Renal cortical epithelial cell (primary cell): ENCODE measurements at places on chromosomes 16 and 17.

- DNase-seq = peak; percentile 23
Measured at GRCh38 chr17:7586673-7587419, 3.0 kb downstream of the SOX15 start.

- DNase-seq = peak; percentile 67
Measured at GRCh38 chr17:4412933-4413831, 20.6 kb upstream of the SPNS3 start.

DNA sequence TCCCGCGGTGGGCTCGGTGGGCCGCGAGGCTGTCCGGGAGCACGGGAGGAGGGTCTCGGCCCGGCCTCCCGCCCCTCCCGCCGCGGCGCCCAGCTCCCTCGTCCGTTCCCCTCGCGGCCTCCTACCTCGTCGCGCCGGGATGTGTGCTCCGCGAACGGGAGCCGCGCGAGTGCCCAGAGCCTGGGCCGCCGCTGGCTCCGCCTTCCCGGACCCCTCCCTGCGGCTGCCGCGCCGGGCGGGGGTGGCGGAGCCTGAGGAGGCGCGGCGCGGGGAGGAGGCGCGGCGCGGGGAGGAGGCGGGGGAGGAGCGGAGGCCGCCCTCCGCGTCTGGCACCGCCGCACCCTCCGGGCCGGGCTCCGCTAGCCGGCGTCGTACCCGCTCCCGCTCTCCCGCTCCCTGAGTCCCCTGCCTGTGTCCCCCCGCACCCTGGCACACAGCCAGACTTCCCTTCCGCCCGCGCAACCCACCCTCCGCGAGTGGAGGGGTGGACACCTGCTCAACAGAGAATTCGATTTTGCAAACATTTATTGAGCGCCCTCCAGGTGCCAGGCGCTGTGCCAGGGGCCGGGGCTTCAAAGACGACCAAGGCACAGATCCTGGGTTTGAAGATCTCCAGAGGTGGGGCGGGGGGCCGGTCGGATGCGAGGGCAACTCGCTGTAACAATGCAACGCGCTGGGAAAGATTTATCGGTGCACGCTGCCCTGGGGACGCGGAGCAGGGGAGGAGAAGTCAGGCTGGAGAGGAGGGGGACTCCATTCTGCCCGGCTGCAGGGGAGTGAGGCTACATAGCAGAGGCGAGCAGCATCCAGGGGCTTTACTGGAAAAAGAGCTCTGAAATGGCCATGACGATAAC, at the start of gene MPP3:
TSS of gene MPP3 (minus strand) at position 171 of the 854 bp plus-strand sequence. CDS start 1,240 bp downstream, outside the sequence.
- peak; percentile 10 for DNase-seq

DNA sequence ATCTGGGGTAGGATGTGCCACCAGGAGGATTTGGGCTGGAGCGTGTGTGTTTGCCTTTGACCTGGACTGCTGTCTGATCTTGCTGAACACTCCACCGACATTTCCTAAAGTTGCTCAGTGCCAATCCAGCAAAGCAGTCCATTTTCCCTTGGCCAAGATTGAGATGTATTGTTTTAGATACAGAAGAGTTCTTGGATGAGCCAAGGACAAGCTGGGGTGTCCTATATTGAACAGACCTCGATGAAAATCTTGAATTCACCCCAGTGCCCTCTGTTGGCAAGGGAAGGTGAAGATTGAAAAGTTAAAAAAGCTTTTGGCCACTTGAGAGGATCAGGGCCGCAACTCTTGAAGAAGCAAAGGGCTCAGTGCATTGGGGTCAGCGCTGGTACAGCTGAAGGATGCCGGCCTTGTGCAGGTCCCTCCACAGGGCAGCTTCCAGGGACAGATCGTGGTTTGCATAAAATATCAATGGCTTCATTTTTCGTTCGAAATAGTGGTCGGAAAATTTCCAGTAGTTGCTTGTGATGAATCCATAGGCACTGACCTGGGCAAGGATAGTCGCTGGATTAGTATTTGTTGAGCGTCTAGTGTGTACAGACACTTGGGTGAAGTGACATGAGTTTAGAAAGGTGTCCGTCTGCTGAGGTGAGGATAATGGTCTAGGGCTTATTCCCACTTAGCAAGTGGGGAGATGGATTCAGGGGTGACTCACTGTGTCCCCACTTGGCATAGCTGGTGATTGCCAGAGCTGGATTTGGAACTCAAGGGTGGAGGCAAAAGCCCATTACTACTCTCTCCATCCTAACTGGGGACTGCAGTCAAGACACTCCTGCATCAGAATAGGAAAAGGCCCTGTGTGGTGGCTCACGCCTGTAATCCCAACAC, 19.7 kb downstream of the ST6GALNAC2 start:
- DNase-seq = no peak

- DNase-seq = no peak
Measured at GRCh38 chr17:72952220-72952619, 140.3 kb downstream of the SLC39A11 start.

GRCh38 chr16:89860747-89861304, 12.6 kb upstream of the TCF25 start:
- DNase-seq = no peak

GRCh38 chr17:62931101-62931500, 34.9 kb upstream of the TANC2 start:
- DNase-seq = peak; percentile 19

GRCh38 chr16:72388007-72388406, 216.1 kb upstream of the PMFBP1 start:
- DNase-seq = no peak

DNA sequence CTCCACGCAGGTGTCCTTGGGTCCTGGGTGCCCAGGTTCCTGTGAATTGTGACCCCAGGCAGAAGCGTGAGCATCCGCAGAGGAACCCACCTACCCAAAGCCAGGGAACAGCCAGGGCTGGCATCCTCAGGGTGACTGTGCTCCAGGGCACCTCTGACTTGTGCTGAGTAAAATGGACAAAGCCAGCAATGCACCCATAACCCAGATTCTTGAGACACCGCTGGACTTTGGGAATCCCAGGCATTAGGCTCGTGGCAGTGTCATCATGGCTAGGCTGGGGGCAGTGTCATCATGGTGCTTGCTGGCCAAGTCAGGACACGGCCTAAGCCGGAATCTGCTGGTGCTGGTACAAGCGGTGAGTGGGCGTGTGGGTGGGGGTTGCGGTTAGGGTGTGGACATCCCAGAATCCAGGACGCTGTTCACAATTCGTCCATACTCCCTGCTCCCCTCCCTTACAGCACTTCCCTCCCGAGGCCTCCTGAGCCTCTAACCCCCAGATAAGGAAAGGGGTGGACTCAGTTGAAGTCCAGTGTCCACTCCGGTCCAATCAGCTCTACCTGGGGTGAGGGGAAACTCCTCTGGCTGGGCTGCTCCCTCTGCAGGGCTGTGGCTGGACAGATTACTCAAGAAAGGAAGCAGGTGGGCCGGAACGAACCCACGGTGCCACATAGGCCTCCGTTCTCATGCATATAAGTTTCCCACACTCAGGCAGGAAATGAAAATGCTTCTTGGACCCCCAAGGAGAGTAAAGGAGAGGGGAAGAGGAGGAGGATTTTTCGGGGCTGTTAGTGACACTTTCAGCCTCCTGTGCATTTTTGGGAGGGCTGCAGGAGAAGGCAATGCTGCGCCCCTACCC, 138.9 kb downstream of the SEC14L1 start:
- peak; percentile 67 for DNase-seq

GRCh38 chr16:85385463-85386331, 227.4 kb upstream of the GSE1 start:
- no peak for DNase-seq

GRCh38 chr17:18258356-18259038, at the start of gene FLII:
Gene FLII, minus strand, starts transcription at chr17:18258738. Its CDS starts 48 bp downstream, at chr17:18258690.
- DNase-seq = no peak

GRCh38 chr16:55487048-55487803, 8.2 kb downstream of the MMP2 start:
- no peak for DNase-seq

DNA sequence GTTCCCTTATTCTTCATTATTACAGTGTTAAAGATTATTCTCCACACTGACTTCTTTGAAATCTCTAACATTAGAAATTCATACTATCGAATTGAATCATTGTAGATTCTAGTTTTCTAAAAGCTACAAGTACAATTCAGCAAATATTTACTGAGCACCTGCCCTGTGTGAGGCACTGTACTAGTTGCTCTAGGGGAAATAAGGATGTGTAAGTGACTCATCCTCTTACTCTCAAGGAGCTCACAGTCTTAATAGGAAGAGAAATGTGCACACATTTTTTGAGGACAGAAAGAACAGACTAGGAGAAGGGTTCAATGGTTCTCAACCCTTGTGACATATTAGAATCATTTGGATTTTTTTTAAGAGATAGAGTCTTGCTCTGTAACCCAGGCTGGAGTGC, 7.7 kb upstream of the SLFN12L start:
- DNase-seq = no peak

GRCh38 chr16:88403794-88404581, 21.2 kb downstream of the ZNF469 start:
- peak; percentile 1 for DNase-seq

GRCh38 chr16:81808933-81809480, 29.9 kb downstream of the PLCG2 start:
- DNase-seq = no peak

DNA sequence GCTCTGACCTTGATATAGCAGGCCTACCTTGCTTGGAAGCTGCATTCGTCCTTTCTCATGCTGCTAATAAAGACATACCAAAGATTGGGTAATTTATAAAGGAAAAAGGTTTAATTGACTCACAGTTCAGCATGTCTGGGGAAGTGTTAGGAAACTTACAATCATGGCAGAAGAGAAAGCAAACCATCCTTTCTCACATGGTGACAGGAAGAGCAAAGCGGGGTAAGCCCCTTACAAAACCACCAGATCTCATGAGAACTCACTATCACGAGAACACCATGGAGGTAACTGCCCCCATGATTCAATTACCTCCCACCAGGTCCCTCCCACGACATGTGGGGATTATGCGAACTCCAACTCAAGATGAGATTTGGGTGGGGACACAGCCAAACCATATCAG, 6.0 kb upstream of the MAPT start:
- DNase-seq = no peak

GRCh38 chr16:85750827-85751697, at the start of gene C16orf74:
Gene C16orf74, minus strand, starts transcription at chr16:85751096. Its CDS starts 15,879 bp downstream, at chr16:85735217.
- DNase-seq = no peak

DNA sequence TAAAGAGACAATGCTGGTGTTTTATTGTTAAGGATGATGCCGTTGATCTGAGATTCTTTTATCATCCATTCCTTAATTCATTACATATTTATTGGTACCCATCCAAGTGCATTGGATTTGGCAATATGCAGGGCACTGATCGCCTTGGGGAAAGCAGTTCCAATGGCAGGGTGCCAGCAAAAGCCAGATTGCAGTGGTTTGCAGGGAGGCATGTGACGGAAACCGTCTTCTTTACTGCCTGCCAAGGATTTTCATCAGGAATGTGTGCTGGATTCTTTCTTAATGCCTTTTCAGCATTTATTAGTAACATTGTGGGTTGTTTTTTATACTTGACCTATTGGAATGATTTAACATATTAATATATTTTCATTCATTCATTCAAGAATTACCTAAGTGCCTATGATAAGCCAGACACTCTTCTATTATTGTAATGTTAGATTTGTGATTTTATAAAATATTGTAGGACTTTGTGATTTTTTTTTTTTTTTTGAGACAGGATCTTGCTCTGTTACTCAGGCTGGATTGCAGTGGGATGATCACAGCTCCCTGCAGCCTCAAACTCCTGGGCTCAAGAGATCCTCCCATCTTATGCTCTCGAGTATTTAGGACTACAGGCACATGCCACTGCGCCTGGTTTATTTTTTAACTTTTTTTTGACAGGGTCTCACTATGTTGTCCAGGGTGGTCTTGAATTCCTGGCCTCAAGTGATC, 93.4 kb upstream of the TNRC6A start:
- DNase-seq = peak; percentile 97

DNA sequence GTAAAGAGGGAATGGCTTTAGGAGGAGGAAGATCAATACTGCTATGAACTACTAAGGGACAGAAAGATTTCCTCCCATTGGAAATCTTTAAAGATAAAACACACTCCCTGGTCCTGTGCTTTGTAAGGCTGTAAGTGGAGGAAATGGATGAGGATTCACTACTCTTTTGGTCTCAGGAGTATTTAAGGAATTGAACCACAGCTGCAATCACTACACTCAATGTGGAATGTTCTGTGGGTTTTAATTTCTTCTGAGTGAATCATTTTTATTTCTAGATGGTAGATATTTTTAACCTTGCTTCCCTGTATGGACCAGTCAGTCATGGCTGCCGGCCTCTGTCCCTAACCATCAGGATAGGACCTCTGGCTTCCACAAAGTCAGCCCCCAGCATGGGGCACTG, 65.6 kb downstream of the SDR42E1 start:
- DNase-seq = no peak

DNA sequence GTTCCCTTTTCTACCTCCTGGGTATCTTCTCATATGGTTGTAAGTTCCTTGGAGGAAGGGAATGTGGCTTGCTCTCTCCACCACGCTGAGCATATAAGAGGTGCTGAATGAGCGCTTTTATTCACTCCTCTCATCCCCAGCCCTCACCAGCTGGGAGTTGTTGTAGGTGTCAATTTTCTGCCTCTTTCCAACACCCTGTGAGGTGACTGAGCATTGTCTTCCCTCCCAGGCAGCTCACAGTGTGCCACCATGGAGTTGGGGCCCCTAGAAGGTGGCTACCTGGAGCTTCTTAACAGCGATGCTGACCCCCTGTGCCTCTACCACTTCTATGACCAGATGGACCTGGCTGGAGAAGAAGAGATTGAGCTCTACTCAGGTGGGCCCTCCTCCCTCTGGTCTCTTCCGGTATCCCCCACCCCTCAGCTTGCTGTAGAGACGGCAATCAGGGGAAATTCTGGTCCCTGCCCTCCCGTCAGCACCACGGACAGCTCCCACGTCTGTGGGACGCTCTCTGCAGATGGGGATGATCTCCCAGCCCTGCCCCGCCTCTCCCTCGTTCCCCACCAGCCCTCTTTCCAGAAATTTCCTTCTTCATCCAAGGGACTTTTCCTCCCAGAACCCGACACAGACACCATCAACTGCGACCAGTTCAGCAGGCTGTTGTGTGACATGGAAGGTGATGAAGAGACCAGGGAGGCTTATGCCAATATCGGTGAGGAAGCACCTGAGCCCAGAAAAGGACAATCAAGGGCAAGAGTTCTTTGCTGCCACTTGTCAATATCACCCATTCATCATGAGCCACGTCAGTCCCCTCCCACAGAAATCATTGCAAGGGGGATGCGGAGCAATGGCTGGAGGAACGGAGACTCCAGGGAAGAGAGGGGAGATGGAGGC, 18.3 kb downstream of the CIITA start:
- DNase-seq = no peak

DNA sequence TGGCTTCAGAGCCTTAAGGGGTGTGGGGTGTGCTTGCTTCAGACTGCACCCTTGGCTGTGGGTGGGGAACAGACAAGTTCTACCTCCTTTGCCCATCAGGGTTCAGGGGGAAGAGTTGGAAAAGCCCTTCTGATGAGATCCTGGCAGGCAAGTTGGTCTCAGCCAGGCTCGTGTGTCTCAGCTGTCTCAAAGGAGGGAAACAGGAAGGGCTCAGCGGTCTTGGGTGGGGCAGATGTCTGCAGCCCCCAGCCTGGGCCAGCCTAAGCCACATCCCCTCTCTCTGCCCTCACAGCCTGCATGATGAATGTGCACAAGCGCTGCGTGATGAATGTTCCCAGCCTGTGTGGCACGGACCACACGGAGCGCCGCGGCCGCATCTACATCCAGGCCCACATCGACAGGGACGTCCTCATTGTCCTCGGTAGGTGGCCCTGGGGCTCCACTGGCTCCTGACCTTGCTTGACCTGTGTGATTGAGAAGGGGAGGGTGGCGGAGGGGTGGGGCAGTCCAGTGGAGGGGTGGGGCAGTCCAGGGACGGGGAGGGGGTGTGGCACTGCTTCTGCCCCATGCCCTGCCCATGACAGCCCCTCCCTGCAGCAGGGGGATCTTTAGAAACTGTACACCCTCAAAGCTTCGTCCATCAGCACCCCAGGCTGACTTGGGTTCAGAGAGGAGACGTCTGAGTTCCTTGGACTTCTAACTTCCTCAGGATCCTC, 199.5 kb downstream of the PRKCB start:
- DNase-seq = no peak

GRCh38 chr17:74443516-74444296, 11.8 kb downstream of the GPRC5C start:
- DNase-seq = no peak
